Renal cortical epithelial cell (primary cell): ENCODE measurements at places on chromosomes 11 and 22.

- no peak for DNase-seq
These were observed 12.2 kb upstream of the MMP12 start for GRCh38 chr11:102886999-102887398.

DNA sequence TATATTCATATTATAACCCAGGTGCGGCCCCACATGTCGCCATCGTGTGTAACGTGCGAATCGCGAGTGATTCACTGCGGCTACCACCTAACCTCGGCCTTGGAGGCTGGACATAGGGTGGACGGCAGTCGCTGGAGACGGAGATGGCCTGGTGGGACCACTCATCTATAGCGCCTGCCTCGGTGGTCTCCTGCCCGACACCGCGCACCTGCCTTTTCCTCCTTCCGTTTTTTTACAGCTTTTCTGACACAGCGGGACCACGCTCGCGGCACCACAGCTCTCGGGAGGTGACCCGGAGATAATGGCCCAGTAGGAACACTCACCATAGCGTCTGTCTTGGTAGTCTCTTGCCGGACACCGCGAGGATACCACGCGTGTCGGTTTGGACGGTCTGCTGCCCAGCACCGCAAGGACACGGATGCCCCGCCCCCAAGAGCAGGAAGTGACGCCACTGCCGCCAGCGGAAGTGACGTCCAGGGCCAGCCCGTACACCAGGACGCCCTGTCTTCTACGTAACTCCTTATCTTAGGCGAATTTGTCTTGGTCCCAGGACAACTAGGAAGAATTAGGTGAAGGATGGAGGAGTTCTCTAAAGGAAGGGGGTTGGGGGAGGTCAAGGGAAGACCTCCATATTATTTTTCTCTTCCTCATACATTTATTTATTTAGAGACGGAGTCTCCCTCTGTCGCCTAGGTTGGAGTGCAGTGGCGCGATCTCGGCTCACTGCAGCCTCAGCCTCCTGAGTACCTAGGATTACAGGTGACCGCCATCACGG is 6.4 kb downstream of the SNU13 start:
- DNase-seq, result peak; percentile 72

DNA sequence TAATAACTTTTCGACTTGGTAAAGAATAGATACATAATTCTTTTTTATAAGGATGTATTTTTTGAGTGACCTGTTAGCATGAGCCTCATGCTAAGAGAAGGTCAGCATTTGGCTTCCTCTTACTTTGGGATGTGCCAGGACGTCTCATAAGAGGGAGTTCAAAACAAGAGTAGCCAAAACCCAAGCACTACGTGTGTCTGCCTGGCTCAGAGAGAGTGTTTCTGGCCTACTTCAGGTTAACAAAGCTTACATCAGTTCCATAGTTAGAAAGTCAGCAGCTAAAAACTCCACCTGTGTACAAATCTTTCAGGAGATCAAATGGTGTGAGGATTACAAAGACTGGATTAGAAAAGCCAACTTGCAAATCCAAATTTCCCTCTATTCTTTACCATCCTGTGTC is 13.9 kb downstream of the SNX19 start:
- DNase-seq, result no peak

GRCh38 chr11:81959341-81959740 is 774.3 kb downstream of the FAM181B start:
- DNase-seq, result no peak

DNA sequence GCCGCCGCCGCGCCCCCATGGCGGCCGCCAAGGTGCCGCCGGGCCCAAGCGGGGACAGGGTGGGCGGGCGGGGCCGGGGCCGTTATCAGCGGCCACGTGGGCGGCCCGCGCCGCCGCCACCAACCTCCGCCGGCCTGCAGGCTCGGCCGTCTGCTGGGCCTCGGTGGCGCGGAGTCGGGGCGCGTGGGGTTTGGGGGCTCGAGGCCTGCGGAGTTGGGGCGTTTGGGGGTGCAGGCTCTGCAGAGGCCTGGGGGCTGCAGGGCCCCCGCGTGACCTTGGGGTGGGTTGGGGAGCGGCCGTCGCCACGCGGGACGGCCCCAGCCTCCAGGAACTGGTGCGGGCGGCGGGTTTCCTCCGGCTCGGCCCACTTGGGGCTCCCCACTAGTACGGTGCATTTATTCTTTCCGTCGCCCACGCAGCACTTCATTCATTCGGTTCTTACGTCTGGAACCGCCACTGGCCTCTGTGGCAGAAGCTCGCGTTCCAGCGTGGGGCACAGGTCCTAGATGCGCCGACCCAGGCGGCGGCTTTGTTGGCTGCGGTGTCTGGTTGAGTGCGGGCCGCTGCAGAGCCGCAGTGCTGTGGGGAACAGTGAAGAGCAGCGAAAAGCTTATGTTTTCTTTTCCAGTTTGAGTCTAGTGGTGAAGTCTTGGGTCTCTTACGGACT is 740 bp upstream of the TRMT2A start:
- DNase-seq, result no peak

DNA sequence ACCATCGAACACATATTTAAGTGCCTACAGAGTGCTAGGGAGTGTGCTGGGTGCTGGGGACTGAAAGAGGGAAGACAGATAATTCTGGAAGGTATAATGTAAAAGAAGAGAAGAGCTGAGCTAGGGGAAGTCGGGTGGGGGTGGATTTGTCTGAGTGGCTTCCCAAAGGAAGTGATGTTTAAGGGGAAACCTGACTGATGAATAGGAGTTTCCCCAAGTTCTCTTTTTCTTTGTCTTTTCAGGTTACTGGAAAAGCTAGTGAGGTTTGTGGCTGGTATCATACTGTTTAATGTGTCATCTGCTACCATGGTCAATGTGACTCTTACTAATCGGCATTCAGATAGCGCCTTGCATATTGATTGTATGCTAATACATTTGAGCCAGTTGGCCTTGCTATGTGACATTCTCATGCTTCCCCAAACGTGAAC is 151.6 kb upstream of the MTMR2 start:
- DNase-seq, result peak; percentile 95

- no peak for DNase-seq
These were observed 1.4 kb downstream of the AIFM3 start for GRCh38 chr22:20968281-20968977.

- DNase-seq, result peak; percentile 18
These were observed 53.6 kb upstream of the VSTM5 start for GRCh38 chr11:93903989-93904388.

DNA sequence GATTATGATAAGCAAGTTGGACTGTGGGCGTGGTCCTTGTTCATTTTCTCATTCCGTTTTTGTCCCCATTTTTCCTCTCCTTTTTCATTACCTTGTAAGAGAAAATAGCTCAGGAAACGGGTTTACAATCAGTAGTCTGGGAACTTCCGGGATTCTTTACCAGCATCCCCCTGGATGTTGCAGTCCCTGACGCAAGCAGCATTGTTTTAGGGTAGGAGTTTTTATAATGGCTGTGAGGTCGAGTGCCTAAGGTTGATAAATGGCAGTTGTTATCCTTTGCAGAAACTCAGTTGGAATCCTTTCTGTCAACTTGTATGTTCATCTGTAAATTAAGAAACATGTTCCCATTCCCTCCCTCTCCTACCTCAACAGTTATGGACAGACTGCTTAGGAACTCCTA is 68.3 kb downstream of the ARHGEF12 start:
- DNase-seq, result no peak

DNA sequence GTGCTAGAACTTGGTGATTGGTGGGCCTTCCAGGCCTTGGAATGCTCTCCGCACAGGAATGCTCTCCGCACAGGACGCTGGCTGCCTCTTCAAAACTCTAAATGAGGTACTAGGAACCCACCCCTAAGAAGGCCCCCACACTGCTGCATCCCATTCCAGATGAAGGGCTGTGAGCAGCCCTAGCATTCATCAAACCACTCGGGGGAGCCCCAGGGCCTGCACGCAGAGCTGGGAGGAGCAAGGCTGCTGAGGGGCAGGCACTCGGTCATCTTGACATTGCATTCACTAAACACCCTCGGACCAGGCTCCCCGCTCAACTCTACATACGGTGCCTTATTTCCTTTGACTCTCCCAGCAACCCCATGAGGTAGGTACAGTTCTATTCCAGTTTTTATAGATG is 49.2 kb upstream of the EMID1 start:
- DNase-seq, result no peak

GRCh38 chr11:9146477-9146876 is 55.1 kb upstream of the SCUBE2 start:
- no peak for DNase-seq

DNA sequence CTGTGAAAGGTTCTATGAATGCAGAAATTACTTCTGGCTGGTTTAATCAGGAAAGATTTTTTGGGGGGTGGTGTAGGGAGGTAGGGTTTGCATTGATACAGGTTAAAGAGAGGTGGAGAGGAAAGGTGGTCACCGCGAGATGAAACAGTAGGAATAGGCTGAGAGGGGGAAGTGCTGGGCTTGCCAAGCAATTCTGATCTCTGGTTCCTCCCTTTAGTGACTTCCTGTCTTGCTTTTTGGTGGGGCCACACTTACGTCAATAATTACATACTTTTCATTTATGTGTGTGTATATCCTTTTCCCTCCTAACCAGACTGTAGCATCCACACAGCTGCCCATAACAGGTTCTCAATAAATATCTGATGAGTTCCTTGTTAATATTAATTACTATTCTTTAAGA is 120.0 kb downstream of the CTNND1 start:
- DNase-seq, result no peak
